ENCODE measurements at places on chromosomes 1 and 21.
A peak's percentile ranks its signal among the peaks of the same experiment; 100 is the strongest.

DNA sequence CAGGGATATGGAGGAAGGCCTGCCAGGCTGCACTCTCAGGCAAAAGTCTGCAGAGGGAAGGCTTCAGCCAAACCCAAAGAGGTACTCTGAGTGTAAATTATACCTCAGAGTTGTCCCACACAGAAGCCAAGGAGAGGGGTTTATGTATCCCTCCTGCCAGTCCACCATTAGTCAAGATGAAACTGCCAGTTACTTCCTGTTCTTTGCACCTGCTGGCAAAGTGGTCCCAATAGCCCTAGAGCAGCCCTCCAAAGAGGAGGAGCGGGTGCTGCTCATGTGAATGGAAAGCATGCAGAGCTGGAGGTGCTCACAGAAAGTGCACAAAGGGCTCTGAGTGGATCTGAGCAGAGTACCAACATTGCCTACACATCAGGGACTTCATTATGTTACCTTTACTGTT, 37.1 kb upstream of the MCOLN3 start:
- no peak for DNase-seq

- peak; percentile 47 for DNase-seq
Measured at GRCh38 chr1:155320661-155321617, at the start of gene RUSC1. Gene RUSC1 (plus strand): TSS chr1:155320894. CDS start chr1:155321774, 880 bp downstream.

GRCh38 chr1:68223687-68224086, 8.6 kb downstream of the WLS start:
- DNase-seq, result no peak

DNA sequence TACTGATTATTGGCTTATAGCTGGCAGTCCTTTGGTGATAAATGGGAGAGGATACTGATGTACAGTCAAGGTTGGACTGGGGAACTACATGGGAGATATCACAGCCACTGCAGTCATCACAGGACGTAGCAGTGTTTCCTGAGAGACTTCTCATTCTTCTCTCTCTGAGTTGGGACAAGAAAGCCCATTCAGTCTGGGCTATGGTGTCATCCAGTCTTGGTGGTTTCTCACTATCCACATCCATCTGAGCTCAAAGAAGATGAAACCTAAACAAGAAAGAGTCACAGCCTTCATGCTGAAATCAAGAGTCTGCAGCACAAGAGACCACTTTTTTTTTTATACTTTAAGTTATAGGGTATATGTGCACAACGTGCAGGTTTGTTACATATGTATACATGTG, 12.8 kb upstream of the CD53 start:
- DNase-seq, result no peak

GRCh38 chr1:17616731-17617279, 77.3 kb downstream of the ARHGEF10L start:
- no peak for DNase-seq

DNA sequence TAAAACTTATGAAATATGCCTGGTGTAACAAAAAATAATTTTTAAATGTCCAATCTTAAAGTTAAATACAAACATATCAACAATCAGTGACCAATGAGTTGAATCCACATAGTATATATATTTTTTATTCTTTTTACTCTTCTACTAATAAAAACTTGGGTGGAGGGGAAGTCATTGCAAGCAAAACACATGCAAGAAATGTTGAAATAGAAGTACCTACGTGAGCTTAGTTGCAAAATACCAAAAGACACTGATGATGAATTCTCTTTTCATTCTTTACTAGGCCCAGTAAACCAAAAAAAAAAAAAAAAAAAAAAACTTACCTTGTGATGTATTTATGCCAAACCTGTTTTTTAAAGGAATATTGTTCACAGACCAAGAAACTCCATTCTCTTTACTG, 26.4 kb upstream of the PLA2G4A start:
- no peak for DNase-seq

- DNase-seq, result no peak
Measured at GRCh38 chr21:46194374-46195334, 10.4 kb upstream of the SPATC1L start.

- DNase-seq, result peak; percentile 70
Measured at GRCh38 chr1:41739061-41739955, 179.4 kb downstream of the HIVEP3 start.

DNA sequence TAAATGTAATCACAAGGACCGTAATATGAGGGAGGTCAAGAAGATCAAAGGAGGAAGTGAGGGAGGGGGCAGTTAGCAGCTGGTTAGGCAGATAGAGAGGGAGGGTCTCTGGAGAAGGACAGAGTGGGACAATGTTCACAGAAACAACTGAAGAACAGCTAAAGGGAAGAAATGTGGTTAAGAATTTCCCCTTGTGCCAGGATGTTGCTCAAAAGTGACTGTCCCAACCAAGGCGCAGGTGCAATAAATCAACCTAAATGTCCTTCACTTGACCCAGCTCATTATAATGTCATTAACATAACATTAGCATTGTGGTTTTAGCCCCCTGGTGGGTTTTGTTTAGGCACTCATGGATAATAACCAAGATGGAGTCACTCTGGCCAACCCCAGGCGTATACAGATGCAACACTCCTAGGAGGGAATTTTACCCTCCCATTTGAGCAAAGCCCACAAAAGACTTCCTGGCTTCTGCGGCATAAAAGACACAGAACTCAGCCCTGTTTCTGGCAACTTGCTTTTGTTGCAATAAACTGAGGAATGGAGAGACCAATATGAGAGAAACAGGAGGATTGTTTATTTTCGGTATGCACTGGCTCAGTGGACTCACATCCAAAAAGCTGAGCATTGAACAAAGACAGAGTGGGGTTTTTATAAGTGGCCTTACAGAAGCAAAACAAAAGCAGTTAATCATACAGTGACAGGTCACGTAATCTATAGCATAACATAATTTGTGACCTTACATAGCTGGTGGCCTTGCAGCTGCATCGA, 7.3 kb upstream of the CA6 start:
- no peak for DNase-seq

GRCh38 chr1:166418344-166418933, 251.6 kb upstream of the FAM78B start:
- DNase-seq, result no peak

DNA sequence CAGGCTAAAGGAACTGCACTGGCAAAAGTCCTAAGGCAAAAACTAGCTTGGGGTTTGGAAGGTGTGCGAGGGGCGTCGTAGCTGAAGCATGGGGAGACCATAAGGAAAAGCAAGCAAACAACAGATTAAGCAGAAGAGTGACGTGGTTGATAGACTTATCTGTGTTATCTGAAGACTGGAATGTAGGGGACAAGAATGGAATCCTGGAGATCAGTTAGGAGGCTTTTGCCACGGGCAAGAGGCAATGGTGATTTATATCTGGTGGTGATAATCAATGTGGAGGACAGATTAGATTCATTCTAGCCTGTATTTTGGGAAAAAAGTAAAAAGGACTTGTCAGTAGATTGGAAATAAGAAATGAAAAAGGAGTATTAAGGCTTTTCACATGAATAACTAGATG, 97.4 kb downstream of the ITSN1 start:
- DNase-seq, result no peak

- DNase-seq, result no peak
Measured at GRCh38 chr1:230964896-230965295, 13.8 kb downstream of the TTC13 start.

GRCh38 chr1:107942814-107943213, 22.2 kb downstream of the VAV3 start:
- no peak for DNase-seq

GRCh38 chr1:60969971-60970509, 112.3 kb upstream of the NFIA start:
- DNase-seq, result peak; percentile 30

GRCh38 chr1:54934869-54935268, 45.6 kb upstream of the TMEM61 start:
- peak; percentile 84 for DNase-seq

- no peak for DNase-seq
Measured at GRCh38 chr1:14109276-14109635, 409.3 kb downstream of the PRDM2 start.

GRCh38 chr1:68565923-68566322, 69.0 kb upstream of the DEPDC1 start:
- no peak for DNase-seq

DNA sequence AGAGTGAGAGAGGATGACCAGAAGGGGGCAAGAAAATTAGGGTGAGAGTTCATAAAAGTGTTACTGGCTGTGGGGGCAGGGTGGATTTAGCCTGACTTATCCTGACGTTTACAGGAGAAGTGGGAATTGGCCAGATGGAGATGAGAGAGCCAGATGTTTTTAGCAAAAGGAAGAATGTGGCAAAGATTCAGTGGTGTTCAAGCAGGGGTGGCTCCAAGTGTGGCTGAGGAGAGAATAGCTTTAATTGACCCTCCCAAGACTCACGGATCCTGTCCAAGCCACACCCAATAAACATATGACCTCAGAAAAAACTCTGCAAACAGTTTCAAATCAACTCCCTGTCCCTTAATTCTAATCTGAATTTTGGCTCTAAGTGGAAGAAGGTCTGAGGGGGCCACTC, 35.2 kb upstream of the EDEM3 start:
- no peak for DNase-seq

GRCh38 chr1:197222780-197223179, 45.3 kb upstream of the CRB1 start:
- DNase-seq, result no peak

GRCh38 chr1:109298666-109299557, 7.9 kb downstream of the MYBPHL start:
- peak; percentile 58 for DNase-seq

GRCh38 chr1:24382165-24382577, 31.4 kb downstream of the STPG1 start:
- DNase-seq, result no peak

GRCh38 chr21:35423709-35424108, 374.6 kb upstream of the RUNX1 start:
- DNase-seq, result no peak

DNA sequence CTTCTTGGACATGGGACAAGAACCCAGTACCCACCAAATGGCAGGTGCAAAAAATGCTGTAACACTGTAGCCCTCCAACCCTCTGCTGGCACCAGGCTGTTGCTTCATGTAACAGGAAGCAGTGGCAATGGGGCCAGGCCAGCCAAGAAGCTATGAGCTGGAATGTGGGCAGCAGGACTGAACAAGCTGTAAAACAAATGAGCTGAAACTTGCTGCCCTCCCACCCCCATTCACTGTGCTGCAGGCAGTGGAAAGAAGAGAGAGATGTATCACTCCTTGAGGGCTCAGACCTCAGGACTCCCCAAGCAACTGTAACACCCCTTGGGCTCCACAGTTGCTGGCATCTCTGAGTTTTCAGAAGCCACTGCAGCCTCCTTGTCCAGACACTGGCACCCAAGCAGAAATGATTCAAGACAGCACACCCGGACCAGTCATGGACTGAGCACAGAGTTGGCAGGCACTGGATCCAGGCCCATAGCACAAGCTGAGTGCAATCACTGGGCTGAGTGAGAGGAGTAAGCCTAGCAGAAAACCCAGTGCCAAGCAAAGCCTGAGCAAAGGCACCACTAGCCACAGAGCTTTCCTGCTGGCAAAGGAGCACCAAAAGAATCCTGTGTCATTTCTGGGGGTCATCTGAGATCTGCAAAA, 321.4 kb upstream of the CXADR start:
- DNase-seq, result no peak

GRCh38 chr1:66386712-66387111, 147.2 kb upstream of the SGIP1 start:
- no peak for DNase-seq

DNA sequence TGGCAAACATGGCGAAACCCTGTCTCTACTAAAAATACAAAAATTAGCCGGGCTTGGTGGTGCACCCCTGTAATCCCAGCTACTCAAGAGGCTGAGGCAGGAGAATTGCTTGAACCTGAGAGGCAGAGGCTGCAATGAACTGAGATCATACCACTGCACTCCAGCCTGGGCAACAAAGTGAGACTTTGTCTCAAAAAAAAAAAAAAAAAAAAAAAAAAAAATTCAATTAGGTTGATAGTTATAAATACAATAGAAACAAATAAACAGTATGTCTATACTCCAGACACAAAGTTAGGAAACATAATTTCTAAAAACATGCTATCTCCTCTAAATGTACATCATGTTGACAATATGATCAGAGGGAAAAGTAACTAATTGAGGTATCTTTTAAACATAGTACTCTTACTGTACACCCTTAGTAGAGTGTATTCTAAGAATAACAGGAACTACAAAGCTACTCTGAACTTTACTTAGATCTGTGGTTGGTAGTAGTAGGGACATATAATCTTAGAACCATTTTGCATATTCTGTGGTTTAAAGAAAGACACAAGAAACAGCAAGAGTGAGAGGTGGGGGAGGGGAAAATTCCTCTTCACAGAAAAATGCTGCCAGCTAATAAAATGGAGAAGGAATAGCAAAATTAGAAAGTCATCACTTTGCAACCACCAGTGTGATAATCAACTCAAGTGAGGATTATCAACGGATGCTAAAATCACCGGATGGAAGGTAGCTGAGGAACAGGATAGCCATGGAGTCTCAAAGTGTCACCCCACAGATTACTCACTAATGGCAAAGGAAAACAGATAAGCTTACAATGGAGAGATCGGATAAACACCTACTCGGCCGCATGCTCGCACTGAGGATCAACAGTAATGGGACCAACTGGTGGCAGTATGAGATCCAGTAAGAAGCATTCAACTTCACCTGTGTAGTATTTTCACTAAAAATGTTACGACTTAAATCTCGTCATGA, 35.0 kb downstream of the MTOR start:
- DNase-seq, result no peak

GRCh38 chr1:116431870-116432500, 58.9 kb downstream of the ATP1A1 start:
- DNase-seq, result no peak

DNA sequence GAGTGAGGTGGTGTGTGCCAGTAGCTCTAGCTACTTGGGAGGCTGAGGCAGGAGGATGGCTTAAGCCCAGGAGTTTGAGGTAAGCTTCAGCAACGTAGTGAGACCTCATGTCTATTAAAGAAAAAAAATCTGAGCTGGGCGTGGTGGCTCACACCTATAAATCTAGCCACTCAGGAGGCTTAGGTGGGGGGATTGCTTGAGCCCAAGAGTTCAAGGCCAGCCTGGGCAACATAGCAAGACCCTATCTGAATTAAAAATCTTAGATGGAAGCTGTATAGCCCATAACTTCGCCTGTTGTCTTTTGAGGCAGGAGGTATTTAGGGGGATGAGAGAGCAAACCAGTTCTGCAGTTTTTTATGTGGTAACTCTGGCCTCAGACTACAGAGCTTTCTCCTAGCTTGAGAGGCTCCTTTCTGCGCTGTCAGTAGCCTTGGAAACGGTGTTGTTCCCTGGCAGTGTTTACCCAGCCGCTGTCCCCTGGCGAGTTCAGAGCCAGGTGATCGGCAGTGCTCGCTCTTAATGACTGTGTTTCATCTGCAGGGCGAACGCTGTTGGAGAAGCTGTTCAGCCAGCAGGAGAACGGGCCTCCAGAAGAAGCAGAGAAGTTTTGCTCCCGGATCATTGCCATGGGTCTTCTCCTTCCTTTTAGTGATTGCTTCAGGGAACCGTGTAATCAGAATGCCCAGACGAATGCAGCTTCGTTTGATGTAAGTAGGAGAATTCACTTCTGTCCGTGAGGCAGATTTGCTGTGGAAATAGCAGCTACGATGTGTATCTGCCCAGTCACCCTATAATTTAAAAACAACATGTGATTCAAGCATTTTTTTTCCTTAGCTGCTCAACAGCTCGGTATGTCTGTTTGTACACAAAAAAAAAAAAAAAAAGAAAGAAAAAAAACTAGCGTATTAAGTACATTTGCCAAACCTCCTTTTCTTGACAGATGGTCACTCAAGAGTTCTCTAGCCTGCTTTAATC, 31.2 kb downstream of the FMN2 start:
- peak; percentile 26 for DNase-seq
